Activated CD8-positive, alpha-beta memory T cell treated with anti-CD3 and anti-CD28 coated beads, Interleukin-2, amount 50 U/mL, for 4 hours (primary cell): ENCODE measurements at places on chromosomes 4 and X.

- DNase-seq: no peak
These were observed 35.3 kb upstream of the DCX start for GRCh38 chrX:111447298-111447697.

DNA sequence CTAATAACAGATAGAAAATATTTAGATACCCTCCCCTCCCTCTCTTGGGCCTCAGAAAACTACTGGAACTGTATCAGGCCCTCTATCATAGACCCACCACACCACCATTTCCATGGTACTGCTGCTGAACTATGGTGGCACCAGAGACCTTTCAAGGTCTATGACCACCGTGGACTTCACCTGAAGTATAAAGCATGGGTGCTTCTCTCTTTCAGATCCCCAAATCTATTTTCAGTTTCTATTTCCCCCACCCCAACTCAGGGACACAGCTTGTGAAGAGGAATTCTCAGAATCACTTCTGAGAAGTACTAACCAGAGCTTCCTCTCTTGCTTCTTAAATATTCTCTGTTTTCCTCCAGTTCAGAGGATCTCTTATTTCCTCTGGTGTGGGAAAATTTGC is 840.8 kb upstream of the HTR2C start:
- DNase-seq: no peak

GRCh38 chr4:189507060-189507459 is 433.6 kb upstream of the FRG1 start:
- no peak for DNase-seq

DNA sequence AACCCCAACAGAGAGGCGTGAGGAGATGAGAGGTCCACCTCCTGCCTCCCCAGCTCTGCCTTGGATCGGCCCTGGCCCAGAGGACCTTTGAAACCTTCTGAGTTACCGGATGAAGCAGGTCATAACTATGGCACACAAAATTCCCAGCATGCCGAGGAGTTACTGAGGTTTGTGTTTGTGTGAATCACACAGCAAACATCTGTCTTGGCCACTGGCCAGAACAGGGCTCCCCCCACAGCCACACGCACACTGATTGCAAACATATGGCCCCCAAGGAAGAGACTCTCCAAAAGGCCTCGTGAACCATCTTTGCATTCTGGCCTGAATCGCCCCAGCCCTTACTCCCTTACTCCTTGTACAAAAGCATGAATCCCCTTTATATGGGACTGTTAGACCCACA is 18.9 kb downstream of the RPS4X start:
- DNase-seq: no peak

- no peak for DNase-seq
These were observed 2.1 kb downstream of the PITX2 start for GRCh38 chr4:110620691-110621327.

GRCh38 chr4:156303708-156304107 is 350.0 kb upstream of the CTSO start:
- no peak for DNase-seq

DNA sequence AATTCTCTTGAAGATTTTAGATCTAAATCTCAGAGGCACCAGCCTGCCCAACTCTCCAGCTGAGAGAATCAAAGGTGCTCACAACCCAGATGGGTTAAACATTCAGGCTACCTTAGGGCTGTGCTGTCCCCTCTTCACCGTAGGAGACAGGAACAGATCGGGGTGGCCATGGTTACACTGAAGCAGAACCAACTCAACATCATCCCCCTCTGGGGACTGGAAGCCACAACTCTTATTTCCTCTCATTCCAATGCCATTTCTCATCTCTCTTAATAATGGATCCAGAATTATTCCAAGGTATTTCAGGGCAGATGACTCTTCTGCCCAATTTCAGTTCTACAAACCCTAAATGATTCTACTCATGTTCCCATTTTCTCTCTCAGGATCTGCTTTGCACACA is 109.7 kb downstream of the NKX6-1 start:
- DNase-seq: no peak

DNA sequence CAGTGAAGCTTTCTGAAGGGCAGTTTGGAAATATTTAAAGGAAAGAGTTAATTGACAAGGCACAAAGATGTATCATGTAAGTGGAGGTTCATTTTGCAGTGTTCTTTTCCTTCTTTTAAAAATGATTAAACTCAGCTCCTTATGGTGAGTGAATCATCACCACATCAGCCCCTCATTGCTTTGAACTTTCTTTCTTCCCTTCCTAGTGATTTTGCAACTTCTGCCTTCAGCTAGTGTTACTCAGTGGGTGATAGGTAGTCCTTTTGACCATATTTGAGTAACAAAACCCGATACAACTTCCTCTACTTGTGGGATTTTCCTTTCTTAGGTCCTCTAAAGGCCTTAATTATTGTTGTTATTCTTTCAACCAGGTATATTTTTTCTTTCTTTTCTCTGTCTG is 8.2 kb downstream of the ZCCHC4 start:
- no peak for DNase-seq

- no peak for DNase-seq
These were observed 168.5 kb downstream of the SOWAHB start for GRCh38 chr4:76729460-76729859.

DNA sequence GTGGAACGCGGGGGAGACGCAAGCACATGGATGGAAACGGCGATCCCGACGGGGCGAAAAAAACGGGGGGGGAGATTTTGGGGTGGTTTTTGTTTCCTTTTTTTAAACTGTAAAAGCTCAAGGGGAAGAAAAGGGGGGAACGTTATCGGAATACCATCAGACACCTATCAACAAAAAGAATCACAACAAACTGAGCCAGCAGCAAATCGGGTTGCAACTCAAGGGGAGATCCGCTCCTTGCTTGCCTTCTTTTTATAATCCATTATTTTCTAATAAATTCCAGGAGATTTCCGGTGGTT is 616 bp downstream of the MAML3 start:
- DNase-seq: no peak

GRCh38 chr4:88818631-88819470 is 121.2 kb upstream of the NAP1L5 start:
- DNase-seq: peak; percentile 33

DNA sequence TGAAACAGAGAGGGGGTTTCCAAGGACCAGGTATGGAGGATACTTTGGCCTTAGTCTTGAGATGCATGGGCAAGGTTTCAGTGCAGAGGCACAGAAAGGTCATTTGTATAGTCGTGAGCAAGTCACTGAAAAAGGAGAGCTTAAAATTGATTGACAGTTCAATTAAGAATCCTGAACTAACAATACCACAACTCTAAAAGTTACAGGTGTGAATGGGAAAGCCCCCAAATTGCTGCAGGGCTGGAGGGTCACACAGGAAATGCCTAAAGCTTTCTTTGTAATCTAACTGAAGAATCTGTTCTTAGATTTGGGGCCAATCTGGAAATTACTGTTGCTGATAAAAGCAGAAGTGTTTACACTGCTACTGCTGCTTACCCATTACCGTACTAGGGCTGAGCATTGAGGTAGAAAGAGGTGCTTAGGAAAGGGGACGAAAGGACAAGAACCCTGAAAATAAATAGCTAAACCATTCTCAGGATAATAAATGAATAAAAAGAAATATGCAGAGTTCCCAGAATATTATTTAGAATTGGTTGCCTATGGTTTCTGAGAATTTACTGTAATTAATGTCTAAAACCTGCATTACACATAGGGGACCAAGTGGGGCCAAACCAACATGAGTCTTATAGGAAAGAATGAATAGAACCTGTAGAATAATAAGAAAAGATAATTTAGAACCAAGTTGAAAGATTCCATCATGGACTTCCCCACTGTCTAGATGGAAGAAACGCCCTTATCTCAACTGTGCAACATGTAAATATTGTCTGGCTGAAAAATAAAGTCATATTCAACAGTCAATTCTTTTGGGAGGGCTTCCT is 91.9 kb upstream of the PPP1R2C start:
- no peak for DNase-seq

DNA sequence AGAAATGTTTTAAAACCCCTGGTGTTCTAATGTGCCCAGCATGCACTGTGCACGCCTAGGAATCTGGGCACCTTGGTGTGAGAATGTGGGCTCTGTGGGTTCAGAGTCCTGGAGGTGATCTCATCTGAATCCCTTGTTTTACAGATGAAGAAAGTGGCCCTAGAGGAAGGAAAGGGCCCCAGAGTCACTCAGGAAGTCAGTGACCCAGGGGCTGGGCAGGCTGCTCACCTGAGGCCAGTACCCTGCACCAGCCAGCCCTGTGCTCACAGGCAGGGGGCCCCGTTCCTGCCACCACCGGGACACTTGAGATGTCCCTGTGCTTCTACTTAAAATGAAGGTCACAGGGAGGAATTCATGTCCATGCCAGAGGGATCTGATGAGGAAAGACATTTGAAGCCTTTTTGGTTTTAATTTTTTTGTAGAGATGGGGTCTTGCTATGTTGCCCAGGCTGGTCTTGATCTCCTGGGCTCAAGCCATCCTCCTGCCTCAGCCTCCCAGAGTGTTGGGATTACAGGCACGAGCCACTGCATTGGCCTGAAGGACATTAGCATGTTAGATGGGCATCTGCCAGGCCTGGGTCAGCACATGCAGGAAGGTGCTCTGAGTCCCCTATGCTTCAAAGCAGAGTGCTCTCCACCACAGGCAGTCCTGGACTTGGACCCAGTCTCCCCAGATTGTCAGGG is 7.4 kb upstream of the S100P start:
- no peak for DNase-seq

DNA sequence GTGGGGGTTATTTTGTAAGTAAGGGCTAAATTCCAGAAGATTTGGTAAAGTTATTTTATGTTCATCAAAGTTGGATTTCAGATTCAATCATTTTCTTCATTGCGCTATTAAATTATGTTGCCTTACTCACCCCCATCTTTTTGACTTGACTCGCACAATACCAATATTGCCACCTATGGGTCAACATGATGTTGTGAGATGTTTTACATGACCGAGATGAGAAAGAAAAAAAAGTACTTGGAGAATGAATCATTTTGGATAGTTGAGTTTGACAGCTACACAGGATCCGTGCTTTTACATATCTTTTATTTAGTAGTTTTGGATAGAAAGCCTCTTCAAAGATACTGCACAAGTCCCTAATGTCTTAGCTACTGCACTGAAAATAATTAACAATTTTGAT is 224.2 kb upstream of the EMCN start:
- DNase-seq: no peak

GRCh38 chrX:131633285-131633917 is 89.5 kb downstream of the OR13H1 start:
- DNase-seq: peak; percentile 41

DNA sequence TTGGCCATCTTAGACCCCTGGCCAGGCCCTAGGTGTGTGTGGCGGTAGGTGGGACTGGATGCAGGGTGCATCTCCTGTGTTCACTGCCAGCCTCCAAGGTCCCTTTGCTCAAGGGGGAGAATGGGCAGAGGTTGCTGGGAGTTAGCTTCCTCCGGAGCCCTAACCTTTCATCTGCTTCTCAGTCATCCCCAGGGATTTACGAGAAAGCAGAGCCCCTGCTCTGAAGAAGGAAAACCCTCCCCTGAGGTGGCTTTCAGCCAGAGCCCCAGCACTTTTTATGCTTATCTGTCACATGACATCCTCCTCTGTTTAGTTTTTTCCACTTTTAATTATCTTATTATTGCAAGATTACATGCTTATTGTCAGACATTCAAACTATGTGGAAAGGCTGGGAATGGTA is 44.9 kb upstream of the DDX3X start:
- DNase-seq: no peak

DNA sequence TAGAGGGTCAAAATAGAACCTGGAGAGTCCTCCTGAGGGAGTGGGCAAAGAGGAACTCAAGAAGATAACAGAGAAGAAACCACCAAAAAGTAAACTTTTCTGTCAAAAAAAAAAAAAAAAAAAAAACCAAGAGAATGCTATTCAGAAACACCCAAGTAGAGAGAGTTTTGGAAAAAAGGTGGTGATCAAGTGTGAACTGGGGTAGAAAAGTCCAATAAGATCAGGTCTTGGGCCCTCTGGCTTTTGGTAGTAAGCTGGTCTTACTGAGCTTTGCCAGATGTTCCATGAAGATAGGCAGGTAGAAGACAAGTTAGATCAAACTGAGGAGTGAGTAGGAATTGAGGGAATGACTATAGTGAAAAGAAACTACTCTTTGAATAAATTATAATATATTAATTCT is 167.5 kb downstream of the COL25A1 start:
- no peak for DNase-seq

DNA sequence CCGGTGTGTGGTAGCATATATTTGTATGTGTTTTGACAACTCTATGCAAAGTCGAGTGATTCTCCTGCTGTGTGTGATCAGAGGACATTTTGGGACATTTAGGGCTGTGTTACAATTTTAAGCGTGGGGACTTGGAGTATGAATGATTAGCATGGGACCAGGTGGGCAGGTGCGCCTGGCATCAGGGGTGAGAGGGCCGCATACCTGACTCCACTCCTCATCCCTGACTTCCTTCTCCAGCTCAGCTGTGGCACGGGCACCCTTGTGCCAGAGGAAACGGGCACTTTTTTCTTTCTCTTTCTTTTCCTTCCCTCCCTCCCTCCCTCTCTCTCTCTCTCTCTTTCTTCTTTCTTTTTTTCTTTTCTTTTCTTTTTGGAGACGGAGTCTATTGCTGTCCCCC is 15.7 kb upstream of the PLCXD1 start:
- DNase-seq: no peak

GRCh38 chr4:156685308-156685707 is 286.3 kb downstream of the PDGFC start:
- DNase-seq: no peak

DNA sequence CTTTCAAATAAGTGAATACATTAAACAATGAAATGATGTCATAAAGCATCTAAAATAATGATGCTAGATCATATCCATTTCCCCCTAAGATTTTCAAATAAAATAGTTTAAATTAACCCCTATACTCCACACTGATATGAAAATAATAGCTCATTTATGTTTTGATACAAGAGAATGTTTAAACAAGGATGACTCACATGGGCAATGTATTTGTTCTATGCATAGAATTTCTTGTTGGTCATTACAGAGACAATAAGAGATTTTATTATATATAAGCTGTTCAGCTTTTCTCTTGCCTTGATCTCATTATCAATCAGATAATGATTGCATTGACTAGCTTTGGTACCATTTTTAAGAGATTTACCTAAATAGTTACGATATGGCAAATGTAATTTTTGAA is 411.7 kb downstream of the ARHGAP24 start:
- no peak for DNase-seq

- DNase-seq: no peak
These were observed 31.1 kb upstream of the WDR17 start for GRCh38 chr4:176034499-176034898.

- DNase-seq: no peak
These were observed 40.8 kb upstream of the IL9R start for GRCh38 chrX:155956649-155957048.

- no peak for DNase-seq
These were observed 34.6 kb upstream of the SLC9A7 start for GRCh38 chrX:46793386-46794143.

DNA sequence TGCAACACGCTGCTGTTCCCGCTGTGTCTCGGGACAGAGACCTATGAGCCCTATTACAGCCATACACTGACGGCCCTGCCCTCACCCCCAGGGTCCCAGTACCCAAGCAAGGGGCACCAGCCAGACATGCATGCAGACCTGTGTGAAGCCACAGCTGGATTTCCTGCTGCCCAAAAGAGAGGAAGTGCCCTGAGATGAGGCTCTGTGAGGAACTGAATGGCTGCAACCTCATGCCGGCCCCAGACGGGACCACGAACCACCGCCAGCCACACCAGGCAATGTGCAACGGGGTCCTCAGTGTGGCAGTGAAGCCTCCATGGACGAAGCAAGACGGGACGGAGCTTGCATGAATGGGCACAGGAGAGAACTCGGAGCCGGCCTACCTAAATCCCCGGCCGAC is 21.1 kb downstream of the CTBP1 start:
- DNase-seq: no peak

- no peak for DNase-seq
These were observed 222.1 kb downstream of the LDB2 start for GRCh38 chr4:16676230-16676770.

GRCh38 chr4:90122355-90122748 is 4.8 kb upstream of the CCSER1 start:
- DNase-seq: no peak
